ENCODE measurements at places on chromosomes 2 and 18.
A peak's percentile ranks its signal among the peaks of the same experiment; 100 is the strongest.

GRCh38 chr18:48751727-48752468 lies 198.9 kb downstream of the SMAD7 start:
- DNase-seq: no peak

DNA sequence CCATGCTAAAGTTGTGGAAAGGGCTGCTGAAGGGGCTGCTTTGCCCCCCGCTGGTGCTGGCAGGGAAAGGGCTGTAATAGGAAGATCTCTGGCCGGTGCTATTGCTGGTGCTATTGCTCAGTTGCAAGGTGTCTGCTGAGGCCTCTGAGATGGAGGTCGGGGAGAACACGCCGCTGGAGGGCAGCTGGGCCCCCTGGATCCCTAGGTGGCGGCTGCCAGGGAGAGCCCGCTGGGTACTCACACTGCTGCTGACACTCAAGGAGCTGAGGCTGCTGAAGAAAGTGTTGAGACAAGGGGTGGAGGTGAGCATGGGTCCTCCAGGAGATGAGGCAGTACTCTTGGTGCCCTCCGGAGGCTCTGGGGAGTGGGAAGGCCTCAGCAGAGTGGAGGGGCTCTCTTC lies 4.2 kb downstream of the FOXI3 start:
- no peak for DNase-seq

DNA sequence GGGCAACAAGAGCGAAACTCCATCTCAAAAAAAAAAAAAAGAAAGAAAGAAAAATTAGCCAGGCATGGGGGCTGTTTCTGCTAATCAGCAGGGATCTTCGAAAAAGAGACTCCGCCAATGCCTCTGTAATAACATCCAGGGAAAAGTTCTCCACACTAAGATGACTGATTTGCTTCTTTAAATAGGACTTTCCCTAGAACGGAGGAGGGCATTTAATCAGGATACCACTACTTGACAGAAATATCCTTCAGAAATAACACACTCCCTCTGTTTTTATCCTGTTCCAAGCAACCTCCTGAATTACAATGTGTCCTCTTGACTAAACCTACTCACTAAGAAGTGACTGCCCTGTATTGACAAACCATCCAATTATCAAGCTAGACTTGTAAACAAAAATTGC lies 21.7 kb downstream of the REV1 start:
- no peak for DNase-seq

DNA sequence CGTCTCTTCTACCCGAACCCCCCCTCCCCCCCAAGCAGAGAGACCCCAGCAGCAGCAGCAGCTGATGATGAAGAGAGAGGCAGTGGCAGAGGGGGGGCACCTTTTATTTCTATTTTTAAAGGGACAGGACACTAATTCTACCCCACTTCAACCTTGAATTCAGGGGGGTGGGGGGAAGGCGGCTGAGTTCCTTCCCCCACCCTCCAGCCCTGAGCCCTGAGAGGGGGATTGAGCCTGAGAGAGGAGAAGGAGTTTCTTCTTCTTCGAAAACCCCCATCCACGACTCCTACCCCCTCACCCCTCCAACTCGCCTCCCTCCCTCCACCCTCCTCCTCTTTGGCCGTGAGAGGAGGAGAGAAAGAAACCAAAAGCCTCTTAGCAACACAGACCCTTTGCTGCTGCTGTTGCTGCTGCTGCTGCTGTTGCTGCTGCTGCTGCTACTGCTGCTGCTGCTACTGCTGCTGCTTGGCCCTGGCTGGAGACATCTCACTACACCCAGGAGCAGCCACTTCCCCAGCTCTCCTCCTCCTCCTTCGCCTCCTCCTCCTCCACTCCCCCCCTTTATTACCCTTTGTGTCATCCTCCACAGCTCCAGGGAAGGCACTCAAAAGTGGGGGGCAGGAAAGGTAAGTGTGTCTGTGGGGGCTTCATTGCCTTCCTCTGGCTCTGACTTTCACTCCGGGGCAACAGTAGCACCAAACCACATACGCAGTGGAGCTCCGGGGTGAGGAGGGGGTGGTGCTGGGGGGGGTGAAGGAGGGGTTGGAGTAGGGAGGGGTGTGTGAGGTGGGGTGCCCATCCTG lies at the start of gene MBD5:
Gene MBD5 (plus strand): TSS at position 33 of the 803 bp plus-strand sequence.
- peak; percentile 26 for DNase-seq

DNA sequence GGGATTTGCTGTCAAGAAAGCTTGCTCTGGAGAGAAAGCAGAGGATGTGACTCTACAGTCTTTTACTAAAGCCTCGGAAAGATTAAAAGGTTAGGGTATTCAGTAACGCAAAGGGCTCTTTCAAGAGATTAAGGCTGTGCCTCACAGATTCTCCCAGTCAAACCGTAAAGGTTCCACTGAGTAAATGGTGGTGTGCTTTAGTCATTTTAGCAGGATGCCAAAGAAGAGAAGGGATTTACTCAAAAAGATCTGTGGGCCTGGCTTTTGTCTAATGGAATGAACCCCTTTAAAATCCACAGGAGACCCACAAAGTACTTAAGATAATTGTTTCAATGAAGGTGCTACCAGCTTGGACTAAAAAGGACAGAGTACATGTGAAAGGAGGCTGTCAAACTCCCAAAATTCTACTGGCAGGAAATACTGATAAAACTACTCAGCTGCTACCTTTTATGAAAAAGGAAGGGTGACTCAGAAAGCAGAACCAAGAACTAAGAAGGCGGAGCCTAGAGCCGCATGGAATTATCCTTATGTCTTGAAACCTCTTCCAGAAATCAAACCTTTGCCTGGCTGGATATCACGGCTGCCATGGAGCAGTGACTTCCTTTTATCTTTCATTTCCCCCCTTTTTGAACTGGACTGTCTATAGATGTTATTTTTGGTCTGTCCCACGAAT lies 670.2 kb upstream of the ZEB2 start:
- DNase-seq: no peak

GRCh38 chr2:126322342-126322741 lies 333.6 kb upstream of the GYPC start:
- DNase-seq: no peak

DNA sequence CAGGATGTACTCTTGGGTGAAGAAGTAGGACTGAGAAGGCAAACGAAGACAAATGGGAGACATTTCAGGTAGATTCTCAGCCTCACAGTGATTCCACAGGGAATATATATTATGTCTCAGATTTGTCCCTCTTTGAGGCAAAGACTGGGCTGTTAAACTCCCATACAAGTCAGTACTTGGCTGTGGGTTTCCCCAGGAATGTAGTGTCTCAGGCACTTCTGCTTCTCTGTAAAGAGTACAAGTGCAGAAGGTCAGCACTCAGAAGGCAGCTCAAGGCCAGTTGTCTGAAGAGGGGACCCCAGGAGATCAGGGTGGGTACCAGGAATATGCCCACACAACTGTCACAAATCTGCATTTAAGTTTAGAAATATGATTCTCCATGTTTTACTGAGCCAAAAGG lies 39.9 kb upstream of the COBLL1 start:
- DNase-seq: no peak

DNA sequence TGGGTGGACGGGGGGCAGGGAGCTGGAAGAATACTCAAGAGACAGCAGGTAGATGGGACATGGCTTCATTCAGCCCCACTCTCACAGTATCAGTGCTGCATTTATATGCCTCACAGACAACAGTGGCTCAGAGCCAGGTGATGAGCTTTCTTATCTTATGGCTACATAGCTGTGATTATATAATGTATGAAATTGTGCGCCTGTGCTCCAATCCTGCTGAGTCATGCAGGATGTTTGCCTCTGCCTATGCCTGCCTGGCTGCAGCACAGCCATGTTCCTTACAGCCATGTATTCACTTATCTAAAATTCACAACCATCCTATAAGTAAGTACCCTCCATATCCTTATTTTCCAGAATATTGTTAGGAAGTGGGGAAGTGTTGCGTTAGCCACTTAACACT lies 37.7 kb upstream of the RNF103 start:
- DNase-seq: no peak

GRCh38 chr2:173130496-173131465 lies 55.1 kb downstream of the MAP3K20 start:
- DNase-seq: no peak

- DNase-seq: no peak
Observed at GRCh38 chr18:37330173-37330572, 235.4 kb downstream of the CELF4 start.

DNA sequence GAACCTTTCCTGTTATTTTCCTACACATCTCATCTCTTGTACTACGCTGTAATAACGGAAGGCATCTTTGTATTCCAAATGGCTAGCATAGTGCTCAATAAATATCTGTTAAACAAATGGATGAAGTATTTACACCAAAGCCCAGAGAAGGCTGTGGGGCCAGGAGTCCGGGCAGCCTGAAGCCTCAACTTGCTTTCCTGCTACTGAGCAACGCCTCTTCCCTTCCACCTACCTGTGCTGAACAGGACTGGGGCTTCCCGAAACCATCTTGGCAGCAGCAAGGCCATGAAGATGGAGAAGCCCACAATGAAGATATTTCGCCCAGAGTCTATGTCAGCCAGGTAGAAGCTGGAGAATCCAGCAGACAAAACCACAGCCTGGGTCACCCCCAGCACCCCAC lies 2.5 kb upstream of the NHEJ1 start:
- no peak for DNase-seq

- DNase-seq: no peak
Observed at GRCh38 chr2:179447839-179448447, 183.3 kb upstream of the SESTD1 start.

DNA sequence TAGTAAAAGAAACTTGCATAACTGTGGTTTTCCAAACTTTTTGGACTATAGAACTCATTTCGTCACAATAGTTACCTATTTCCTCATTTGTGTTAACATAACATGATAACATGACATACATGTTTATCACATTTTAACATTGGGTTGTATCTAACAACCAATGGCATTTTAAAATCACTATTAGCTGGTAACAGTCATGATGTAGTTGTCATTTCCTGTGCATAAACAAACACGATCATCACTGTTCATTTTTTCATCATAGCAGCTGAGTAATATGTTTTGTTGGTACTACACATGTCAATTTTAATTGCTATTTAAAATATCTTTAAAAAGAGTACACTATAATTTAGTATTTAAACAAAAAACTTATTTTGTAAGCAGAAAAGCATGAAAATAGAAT lies 402.4 kb downstream of the SATB2 start:
- DNase-seq: no peak

Data from stimulated activated CD8-positive, alpha-beta memory T cell treated with anti-CD3 and anti-CD28 coated beads, Interleukin-7, amount 100 ng/mL, for 4 hours (primary cell).